ENCODE measurements at places on chromosomes 7 and 10.

DNA sequence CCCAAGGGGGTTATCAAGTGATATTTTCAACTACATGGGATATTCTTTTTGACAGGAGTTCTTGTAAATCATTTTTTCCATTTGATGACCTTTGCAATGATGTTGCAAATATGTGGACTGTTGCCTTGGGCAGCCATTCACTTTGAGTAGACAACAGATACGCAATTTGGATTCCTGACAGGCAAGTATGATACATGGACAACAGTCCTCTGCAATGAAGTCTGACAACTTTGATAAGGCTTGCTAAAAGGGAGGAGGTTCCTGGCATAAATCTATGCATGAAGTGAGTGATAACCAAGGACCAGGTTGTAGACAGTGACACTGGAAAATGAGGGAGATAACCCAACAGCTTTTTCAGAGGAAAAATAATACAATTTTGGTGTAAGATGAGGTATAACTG is 17.7 kb downstream of the LRRD1 start:
- ATAC-seq, result no peak

DNA sequence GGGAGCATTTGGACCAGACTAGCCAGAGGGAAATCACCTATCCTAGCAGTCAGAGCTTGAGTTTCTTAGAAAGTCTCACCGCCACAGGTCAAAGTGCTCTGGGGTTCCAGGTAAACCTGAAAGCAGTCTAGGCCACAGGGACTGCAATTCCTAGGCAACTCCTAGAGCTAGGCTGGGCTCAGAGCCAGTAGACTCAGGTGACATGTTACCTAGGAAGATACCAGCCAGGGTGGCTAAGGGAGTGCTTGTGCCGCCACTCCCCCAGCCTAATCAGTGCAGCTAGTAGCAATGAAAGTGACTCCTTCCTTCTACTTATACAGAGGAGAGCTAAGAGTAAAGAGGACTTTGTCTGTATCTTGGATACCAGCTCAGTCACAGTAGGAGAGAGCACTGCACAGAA is 348.7 kb upstream of the HPS1 start:
- no peak for ATAC-seq

GRCh38 chr10:58517081-58517480 is 4.4 kb downstream of the BICC1 start:
- ATAC-seq, result no peak

DNA sequence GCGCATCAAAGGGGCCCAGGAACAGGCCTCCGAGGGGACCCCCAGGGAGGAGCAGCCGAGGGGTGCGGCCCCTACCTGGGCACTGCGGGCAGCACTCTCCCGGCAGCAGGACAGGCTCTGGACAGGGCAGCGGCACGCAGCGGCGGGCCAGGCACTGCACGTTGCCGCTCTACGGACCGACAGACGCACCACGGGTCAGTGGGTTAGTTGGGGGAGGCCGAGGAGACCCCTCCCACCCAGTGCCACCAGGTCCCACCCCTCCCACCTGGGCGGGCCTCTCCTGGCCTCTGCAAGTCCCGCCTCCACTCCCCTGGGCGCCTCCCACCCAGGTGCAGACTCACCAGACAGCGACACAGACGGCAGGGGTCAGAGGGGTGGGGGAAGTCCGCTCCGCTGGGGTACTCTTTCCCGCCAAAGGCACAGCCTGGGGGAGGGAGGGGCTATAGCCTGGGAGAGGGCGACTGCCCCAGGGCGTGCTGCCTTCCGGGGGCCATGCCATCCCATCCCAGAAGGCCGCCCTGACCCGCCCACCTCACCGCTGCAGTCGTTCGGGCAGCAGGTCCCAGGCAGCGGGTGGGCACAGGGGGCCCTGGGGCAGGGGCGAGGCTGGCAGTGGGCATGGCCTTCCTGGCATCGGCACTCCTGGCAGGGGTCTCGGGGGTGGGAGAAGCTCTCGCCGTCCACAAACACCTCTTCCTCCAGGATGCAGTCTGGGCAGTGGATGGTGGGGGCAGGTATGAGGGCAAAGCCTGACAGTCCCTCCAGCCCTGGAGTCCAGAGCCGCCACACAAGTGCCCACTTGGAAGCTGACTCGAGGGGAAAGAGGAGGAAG is 19.2 kb downstream of the KCP start:
- peak; percentile 35 for ATAC-seq

DNA sequence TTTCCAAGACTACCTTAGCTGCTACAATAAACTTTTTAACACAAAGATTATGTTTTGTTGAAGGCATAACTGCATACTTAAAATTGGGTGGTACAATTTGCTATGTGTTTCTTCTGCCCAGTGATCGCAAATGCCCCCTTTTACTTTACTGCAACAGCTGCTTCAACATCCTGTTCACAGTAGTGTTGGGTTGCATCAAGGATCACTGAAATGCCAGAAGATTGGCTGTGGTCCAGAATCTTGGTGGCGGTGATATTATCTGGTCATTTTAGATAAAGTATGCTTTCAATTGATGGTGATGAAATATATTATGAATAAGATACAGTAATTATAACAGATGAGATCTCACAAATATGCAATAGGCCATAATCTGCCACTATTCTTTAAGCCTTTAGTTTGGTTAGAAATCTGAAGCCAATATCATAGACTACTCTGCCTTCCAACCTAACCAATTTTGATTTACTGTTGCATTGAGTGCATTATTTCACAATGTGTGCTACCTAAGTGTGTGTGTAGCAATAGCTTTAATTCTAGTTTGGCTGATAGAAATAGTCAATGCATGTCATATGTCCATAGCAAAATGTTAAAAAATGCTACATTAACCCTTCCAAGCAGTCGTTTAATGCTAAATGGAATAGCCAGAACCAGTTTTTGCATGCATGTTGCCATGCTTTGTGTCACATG is 29.8 kb upstream of the ING3 start:
- no peak for ATAC-seq

GRCh38 chr7:36787933-36788378 is 63.7 kb upstream of the AOAH start:
- ATAC-seq, result peak; percentile 76

DNA sequence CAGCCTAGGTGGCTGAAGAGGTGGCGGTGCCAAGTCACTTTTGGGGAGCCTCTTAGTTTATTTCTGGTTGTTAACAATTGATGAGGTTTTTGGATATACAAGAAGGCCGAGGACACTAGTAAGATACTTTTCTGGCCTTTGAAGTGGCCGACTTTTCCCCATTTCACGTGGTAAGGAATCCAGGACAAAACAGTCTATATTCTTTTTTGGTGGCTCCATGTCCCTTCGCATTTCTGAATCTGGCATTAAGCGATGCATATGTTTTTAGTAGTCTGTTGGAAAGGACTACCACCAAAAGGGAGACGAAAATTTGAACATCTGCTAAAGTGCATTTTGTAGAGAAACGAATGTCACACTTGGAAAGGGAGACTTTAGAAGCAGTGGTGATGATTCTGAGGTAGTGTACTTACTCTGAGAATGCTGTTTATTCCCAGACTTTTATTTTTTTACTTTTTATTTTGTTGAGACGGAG is 1.5 kb downstream of the MLLT10 start:
- no peak for ATAC-seq

- ATAC-seq, result peak; percentile 8
Observed at GRCh38 chr7:2720024-2720423, 32.0 kb downstream of the AMZ1 start.

GRCh38 chr10:118305730-118306129 is 36.4 kb downstream of the FAM204A start:
- no peak for ATAC-seq

- ATAC-seq, result peak; percentile 57
Observed at GRCh38 chr7:516606-517456, 2.8 kb downstream of the PDGFA start.

Data from activated T-helper 17 cell treated with anti-CD3 and anti-CD28 coated beads, Interleukin-2, amount 50 U/mL, for 72 hours (primary cell).